ENCODE measurements at places on chromosomes 6 and 20. TPM values are rescaled to one million over a fixed set of nuclear protein-coding genes. Genes with fewer than 3 reads are reported as not detected.

CRIP3 gene
- total RNA-seq: not detected

SHLD1 gene
- 1.6 TPM for total RNA-seq

BTN1A1 gene
- not detected for total RNA-seq

TREM2 gene
- not detected for total RNA-seq

SRMS gene
- not detected for total RNA-seq

HNF4A gene
- not detected for total RNA-seq

CCN2 gene
- 166 TPM for total RNA-seq

- DNase-seq: no peak
These were observed 58.9 kb upstream of the NXT1 start for GRCh38 chr20:23291575-23292240.

DNA sequence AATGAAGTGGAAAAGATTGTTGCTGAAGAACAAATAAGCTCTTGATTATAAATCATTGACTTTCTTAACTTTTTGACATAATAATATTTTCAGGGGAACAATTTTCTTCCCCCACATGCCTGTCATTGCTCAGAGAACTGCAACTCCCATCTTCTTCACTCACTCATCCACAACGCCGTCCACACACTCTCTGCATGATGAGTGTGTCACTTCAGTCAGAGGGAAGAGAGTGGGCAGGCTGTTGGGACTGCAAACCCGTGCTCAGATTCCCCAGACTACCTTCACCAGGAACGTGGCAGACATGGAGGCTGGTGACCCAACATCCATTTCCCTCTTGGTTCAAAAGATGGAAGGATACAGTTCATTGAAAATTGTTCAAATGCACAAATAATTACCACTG, 650.8 kb downstream of the PRKN start:
- DNase-seq: no peak

- DNase-seq: no peak
These were observed 53.4 kb upstream of the TBXT start for GRCh38 chr6:166221040-166221439.

- peak; percentile 46 for DNase-seq
These were observed 178.5 kb downstream of the FRK start for GRCh38 chr6:115882174-115882573.

DNA sequence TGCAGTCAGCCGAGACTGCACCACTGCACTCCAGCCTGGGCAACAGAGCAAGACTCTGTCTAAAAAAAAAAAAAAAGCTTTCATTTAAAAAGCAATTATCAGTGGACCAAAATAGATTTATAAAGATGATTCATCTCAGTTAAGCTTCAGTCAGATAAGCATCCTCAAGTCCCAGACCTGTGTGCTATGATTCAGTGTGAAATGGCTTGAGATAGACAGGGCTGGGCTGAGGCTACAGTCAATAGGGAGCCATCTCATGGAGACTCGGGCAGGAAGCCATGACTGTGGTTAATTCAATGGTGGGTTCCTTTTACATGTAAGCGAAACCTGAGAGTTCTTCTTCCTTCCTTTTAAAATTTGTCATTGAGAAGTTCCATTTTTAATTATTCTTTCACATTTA, 276.0 kb downstream of the TFAP2A start:
- peak; percentile 7 for DNase-seq

GRCh38 chr6:146277142-146277541, 248.3 kb downstream of the GRM1 start:
- no peak for DNase-seq

DNA sequence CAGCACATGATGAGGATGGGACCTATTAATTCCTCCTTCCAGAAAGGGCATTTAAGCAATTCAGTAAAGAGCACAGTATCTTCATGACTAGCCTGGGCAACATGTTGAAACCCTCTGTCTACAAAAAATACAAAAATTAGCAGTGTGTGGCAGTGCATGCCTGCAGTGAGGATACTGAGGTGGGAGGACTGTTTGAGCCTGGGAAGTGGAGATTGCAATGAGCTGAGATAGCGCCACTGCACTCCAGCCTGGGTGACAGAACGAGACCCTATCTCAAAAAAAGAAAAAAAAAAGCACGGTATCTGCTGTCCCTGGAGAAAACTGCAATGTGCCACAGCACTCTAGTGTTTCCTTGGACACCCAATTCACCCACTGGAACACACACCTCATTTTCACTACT, 18.4 kb downstream of the SAMD3 start:
- DNase-seq: no peak

- DNase-seq: peak; percentile 98
These were observed 25.2 kb upstream of the RNF24 start for GRCh38 chr20:4040283-4041179.

DNA sequence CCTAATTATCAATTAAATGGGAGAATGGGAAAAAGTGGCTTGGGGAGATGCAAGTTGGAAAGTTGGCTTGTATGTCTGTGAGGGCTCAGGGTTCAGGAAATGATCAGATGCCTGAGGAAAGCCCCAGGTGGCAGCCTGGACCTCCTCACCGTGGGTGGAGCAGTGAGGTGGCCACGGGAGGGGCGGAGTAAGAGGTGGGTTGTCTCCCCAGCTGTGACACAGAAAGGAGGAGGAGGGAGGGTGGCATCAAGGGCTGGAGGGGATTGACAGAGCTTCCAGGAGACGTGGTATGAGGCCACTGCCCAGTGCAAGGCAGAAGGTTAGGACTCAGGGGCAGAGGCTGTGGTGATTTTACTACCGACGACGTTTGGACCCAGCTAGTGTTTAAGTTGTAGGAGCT, 672.2 kb downstream of the PRKN start:
- DNase-seq: peak; percentile 6

GRCh38 chr6:52361945-52362442, at the start of gene PAQR8:
PAQR8 (plus strand) TSS chr6:52362151; CDS start chr6:52403214, 41,063 bp downstream.
- DNase-seq: peak; percentile 13

DNA sequence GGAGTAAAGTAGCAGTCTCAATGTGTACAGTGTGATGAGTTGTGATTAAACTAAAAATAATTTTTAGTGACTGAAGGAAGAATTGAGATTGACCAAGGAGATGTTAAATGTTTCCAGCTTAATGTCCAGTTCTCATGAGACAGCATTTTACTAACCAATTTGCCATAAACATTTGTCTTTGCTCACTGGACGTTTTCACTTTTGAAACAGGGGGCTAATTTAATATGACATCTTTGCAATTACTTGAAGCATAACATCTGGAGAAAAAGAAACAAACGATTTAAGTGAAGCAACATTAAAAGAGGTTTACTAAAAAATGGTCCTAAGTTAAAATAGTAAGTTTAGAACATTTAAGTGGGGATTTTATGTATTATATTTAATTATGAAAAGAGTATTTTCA, 443.8 kb downstream of the BCKDHB start:
- no peak for DNase-seq

DNA sequence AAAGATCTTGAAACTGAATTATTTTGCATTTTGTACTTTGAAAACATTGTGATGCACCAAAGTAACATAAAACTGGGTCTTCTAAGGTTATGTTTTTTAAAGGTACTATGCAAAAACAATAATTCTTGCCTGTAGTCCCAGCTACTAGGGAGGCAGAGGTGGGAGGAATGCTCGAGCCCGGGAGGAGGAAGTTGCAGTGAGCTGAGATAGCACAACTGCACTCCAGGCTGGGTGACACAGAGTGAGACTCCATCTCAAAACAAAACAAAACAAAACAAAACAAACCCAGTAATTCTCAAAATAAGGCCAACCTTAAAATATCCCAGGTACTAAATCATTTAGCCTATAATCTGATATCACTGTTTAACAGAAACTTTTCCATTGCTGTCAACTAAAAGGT, 269.6 kb downstream of the KHDC1L start:
- no peak for DNase-seq

- DNase-seq: no peak
These were observed 31.3 kb upstream of the PDE10A start for GRCh38 chr6:165694296-165694695.

DNA sequence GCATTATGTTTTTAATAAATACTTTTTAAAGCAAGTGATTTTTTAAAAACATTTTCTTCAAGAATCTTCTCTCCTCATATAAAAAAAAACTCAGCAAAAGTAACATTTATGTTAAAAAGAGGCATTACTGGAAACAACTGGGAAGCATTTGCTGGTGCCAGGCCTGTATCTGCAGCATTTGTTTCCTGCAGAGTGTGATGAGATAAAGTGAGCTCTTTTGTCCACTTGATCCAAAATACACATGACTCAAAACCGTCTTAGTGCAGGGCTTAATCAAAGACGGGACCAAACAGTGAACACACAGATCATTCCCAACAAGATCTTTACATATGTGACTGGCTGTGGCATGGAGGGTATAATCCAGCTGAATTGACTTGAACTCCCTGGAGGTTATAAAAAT, 28.3 kb upstream of the RIPPLY2 start:
- no peak for DNase-seq

DNA sequence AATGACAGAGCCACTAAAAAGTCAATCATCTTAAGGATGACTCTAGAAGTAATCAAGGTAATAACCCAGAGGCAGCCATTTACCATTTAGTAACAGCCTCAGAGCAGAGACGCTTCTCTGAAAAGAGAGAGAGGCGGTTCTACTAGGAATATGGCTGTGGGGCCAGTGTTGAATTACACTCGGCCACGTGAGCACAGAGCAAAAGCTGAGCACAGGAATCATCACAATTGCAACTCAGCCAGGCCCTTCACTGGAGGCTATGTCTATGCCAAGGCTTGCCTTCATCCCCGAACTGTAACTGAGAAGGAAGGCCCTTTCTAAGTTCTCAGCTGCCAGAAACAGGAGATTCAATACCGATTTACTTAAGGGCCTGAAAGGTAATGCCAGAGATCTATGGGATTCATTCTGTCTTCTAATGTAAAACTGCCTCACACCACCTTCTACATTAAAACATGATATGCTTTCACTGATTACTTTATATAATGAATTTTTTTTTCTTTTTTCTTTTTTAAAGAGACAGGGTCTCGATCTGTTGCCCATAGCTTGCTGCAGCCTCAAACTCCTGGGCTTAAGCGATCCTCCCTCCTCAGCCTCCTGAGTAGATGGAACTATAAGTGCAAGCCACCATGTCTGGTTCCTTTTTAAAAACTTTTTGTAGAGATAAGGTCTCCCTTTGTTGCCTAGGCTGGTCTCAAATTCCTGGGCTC, 67.6 kb downstream of the NUDT3 start:
- no peak for DNase-seq

DNA sequence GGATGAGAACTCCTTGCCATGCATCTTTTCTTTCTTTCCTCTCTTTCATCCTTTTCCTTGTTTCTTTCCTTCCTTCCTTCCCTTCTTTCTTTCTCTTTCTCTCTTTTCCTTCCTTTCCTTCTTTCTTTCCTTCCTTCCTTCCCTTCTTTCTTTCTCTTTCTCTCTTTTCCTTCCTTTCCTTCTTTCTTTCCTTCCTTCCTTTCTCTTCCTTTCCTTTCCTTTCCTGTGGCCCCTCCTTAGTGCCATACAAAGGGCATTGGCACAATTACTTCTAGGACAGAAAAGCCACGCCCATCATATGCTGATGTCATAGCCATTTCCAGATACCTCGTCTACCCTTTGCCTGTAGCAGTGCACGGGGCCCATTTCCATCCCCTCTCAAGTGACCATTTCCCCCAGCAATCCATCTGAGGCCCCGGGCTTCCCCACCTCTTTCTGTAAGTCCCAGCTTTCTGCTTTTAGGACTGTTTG, 2.2 kb upstream of the CENPB start:
- DNase-seq: no peak

GRCh38 chr6:24640166-24640565, 5.8 kb downstream of the KIAA0319 start:
- DNase-seq: no peak

GRCh38 chr6:104754788-104755409, 104.8 kb downstream of the HACE1 start:
- no peak for DNase-seq

GRCh38 chr6:29864037-29864810, 36.6 kb downstream of the HLA-G start:
- DNase-seq: peak; percentile 67
